Activated CD4-positive, alpha-beta T cell treated with anti-CD3 and anti-CD28 coated beads, Interleukin-2, Interleukin-4, amounts not matched to agents 100 ng/mL and 50 ng/mL, durations not matched to agents 16 hours and 8 hours (primary cell): ENCODE measurements at places on chromosomes 6 and 20.
A peak's percentile ranks its signal among the peaks of the same experiment; 100 is the strongest.

- no peak for DNase-seq
Observed at GRCh38 chr20:9019833-9020232, 49.1 kb upstream of the PLCB4 start.

DNA sequence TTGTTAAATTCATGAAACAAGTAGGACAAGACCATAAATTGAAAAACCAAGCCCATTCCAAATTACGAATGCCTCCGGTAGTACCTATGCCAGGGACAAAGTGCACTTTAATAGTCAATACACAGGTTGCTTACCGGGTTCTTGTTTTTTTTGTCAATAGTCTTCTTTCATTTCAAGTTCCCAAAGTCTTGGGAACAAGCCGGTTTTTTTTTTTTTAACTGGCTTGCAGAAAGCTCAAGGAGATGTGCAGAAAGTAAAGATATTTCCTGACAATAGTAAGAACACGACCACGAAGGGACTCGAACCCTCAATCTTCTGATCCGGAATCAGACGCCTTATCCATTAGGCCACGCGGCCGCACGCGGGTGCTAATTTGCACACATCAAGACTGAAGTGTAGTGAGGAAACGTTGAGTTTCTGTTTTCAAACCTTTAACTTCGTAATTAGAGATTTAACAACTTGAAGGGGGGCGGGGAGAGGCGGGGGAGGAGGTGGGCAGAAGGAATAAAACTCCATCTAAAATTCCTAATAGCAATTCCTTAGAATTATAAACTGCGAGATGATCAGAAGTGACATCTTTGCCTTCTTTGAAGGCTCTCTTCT, 181.0 kb downstream of the TRIM27 start:
- peak; percentile 82 for DNase-seq

DNA sequence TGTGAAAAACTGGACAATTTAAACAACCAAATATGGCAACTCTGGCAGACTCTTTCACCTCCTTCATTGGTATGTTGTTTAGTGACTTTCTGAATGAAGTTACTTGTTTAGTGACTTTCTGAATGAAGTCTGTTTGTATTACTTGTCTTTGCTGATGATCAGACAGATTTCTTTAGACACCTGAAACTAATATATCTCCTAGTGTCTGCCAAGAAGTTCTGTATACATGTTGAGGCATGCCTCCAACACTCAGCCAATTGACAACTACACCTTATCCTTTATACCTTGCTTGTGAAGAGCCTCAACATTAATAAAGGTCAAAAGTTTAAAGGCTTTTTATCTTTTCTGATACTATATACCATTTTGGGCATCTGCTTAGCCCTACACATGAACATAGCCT, 725.4 kb upstream of the EPHA7 start:
- no peak for DNase-seq

DNA sequence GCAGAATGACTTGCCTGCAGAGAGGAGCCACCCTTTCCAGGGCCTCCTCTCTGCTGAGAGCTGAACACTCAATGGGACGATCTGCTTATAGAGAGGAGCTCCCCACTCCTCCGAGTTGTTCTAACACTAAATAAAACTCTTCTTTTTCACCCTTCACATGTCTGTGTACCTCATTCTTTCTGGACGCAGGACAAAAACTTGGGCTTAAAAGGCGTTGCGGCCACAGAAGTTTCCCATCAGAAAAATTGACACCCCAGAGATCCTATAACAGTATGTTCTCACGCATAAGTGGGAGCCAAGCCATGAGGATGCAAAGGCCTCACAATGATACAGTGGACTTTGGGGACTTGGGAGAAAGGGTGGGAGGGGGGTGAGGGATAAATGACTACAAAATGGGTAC, 121.2 kb downstream of the GMPR start:
- DNase-seq: no peak
